ENCODE measurements at places on chromosomes 4 and X.

- no peak for DNase-seq
Measured at GRCh38 chrX:38601866-38602265, 40.5 kb downstream of the TSPAN7 start.

- DNase-seq, result no peak
Measured at GRCh38 chr4:22202246-22202974, 253.8 kb upstream of the KCNIP4 start.

DNA sequence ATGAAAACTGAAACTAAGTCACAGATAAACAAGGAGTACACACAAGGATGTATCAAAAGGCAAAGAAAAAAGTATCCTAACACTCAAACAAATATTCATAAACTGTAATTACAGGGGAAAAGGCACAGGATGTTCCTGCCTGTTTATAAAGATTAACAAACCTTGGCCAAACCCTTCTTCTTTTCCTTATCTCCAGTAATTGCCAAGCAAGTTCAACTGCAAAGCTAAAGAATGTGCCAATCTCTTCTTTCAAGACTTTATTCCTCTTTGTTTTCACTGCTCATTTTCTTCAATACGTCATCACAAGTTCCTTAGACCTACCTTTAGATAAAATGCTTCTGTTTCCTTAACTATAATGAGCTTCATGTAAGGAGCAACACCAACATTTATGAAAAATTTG lies 171.2 kb downstream of the AMELX start:
- DNase-seq, result peak; percentile 79

- no peak for DNase-seq
Measured at GRCh38 chr4:120549011-120549570, 373.4 kb downstream of the PRDM5 start.

- DNase-seq, result no peak
Measured at GRCh38 chr4:8555716-8556115, 24.5 kb upstream of the GPR78 start.

GRCh38 chrX:139008185-139008584 lies 296.7 kb upstream of the FGF13 start:
- DNase-seq, result no peak
